COR-L47 (cell line): ENCODE measurements at places on chromosomes 16 and 17.

GRCh38 chr17:50640686-50641351 lies 6.1 kb downstream of the ABCC3 start:
- DNase-seq: no peak

DNA sequence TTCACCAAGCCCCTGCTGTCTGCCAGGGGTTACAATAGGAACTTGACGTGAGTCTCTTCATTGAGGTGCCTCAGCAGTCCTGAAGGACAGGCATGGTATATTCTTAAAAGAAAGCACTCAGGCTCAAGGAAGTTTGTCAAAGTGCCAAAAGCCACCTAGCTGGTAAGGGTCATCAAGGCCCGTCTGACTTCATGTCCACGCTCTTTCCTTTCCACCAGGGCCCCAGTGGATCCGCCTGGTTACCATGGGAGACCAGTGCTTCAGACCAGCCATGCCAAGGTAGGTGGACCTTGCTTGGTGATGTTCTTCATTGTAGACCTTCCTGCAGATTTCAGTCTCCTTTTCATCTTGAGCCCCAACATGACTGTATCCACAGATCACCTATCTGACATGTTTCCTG lies 27.6 kb upstream of the CCL1 start:
- DNase-seq: no peak

DNA sequence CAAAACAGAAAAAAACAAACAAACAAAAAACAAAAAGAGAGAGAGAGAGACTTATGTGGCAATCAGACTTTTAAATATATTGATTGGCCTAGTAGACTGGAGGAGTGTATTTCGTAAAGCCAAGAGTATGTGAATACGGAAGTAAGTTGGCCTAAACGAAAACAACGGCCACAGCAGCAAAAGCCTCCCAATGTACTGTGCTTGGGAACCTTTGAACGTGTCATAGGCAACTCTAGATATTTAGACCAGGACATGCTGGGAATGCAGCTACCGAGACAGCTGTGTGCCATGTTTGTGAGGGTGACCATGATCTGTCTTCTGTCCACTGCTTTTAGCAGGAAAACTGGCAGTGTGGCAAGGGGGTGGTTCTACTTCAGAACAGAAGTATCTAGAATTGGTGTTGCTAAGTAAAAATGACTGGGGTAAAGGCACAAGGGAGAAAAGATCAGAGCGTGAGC lies 7.4 kb downstream of the MAF start:
- DNase-seq: no peak

GRCh38 chr17:74603746-74604145 lies 11.7 kb upstream of the CD300LD start:
- no peak for DNase-seq

DNA sequence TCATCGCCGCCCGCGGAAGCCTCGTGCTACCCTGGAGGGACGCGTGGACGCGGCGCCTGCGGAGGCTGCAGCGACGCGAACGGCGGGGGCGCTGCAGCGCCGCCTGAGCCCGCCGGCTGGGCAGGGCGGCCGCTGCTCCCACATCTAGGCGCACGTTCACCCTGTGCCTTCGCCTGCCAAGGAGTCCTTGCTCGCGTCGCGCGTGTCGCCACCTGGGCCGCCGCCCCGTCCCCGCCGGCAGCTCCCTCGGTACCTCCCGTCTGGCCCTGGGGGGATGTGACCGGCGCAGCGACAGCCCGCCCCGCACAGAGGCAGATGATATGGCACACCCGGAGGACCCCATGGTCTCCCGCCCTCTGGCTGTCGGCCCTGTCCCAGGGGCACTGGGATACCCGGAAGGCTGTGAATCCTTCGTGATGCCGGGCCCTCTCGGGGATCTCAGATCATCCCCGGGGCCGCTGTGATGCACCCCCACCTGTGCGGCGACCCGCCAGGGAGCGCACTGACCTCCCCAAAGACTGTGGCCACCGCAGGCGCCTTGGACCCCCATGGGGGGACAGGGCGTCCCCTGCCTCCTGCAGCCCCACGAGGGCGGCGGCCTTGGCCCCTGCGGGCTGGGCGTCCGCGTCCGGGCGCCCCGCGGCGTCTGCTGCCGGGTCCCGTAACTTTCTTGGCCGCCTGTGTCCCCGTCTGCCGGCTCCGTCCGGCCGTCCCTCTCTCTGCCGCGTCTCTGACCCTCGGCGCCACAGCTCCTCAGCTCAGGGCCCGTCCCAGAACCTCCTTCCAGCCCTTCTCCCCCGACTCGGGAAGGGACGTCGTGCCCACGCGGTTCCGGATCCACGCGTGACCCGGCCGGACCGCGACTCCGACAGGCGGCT lies 689 bp upstream of the TBC1D24 start:
- DNase-seq: peak; percentile 30

- DNase-seq: no peak
These were observed 19.5 kb downstream of the ZNF652 start for GRCh38 chr17:49342575-49342936.

DNA sequence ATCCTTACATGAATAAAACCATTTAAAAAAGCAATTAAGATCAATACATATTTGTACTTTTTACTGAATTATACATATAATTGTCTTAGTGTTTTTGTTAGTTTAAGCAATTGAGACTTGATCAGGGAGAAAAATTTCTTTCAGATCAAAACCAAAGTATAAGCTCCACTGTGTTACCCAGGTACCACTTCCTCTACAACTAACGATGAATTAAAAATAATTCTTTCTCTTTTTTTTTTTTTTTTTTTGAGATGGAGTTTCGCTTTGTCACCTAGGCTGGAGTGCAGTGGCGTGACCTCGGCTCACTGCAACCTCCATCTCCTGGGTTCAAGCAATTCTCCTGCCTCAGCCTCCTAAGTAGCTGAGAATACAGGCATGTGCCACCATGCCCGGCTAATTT lies 6.8 kb downstream of the FBXO47 start:
- no peak for DNase-seq

DNA sequence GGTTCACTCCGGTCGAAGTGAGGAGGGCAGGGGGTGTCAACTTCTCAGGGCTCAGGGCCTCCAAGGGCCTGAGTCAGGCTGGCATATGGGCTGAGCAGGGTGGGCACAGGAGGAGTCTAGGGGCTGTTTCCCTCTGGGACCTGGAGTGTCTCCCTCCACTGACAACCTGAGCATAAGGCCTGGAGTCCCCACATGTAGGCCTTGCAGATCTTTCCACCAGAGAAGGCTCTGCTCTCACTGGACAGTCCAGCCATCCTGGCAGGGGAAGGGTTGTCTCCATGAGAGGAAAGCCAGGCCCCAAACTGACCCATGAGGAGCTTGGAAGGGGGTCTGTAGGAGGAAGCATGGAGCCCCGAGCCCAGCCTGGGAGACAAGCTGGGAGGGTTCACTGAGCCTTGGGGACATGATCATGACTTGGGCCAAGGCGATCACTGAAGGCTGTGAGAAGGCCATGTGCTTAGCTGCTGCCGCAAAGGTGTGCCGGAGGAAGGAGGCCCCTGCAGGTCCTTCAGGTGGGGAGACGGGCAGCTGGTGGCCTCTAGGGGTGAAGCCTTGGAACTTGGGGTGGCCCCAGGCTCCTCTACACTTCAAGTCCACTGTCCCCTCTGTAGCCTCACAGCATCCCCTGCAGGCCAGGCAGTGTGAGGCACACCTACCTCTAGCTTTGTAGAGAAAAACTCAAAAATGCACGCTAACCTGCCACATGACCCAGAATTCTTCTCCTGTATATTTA lies 9.9 kb downstream of the CMTM2 start:
- no peak for DNase-seq

DNA sequence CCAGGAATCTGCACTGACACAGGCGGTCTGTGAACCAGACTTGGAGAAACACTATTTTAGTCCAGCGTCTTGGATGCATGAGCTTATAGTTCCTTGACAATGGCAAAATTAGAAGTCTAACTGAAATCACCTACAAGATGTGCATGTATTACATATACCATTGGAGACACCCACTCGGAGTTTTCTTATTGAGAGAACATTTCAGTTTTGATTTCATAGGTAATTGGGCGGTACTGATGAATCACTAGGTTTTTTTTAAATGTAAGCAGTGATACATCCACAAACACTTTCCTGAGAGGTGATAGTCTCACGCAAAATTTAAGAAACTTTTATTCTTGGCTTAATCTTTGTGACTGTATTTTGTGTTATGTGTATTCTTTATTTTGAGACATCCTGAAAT lies 69.8 kb downstream of the PRKCA start:
- DNase-seq: no peak

DNA sequence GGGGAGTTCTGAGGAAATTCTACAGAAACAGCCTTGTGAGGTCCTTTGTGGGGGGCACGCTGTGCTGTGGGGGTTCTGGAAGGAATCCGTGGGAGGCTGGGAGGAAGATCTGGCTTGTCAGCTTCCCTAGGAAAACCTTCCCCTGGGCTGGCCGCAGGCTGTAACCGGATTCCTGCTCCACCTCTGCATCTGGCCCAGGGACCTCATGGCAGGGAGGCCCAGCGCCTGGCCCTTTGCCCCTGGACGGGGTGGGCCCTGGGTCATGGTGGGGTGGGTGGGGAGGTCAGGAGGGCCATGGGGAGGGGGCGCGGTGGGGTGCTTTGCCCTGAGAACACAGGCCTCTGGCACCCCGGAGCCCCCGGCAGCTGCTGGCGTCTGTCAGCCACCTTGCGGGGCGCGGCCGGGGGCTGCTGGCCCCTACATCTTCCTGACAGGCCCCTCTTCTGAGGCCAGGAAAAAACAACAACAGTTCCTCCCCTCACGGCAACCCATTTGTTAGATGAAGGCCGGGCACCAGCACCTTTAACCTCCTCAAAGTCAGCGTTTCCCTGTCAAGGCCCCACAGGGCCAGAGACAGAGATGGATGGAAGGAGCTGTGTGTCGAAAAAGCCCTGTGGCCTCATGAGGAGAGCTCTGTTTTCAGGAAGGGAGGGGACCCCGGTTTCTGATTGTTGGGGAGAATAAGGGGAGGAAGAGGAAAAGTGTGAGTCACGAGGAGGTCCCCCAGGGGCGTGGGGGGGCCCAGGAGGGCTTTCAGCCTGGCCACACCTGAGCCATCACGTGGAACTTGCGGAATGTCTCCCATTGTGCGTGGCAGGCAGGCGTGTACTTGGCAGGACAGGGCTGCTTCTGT lies 3.6 kb upstream of the MEOX1 start:
- no peak for DNase-seq

DNA sequence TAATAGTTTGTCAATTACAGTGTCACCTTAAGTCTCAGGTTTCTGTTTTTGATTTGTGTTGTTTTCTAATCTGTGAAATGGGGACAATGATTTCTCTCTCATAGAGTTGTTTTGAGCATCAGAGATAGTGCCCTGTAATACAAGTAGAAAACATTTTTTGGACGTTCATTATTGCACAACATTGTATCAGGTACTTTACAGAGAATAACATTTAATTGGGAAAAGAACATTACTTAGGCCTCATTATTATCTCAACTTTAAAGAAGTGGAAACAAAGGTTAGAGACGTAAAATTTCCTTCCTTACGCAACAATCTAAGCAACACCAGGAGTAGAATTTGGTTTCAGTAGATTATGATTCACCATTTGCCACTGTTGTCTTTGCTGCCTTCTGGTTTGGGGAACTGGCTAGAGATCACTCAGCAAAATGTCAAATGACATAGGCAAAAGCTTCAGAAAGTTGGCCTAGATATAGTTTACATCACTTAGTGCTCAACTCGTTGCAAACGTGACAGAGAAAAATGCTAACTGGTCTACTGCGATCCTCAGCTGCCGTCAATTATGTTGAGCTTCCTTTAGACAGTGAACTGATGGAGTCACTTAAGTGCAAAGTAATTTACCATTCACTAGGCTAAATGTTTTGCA lies 1026.8 kb downstream of the CDH11 start:
- no peak for DNase-seq

DNA sequence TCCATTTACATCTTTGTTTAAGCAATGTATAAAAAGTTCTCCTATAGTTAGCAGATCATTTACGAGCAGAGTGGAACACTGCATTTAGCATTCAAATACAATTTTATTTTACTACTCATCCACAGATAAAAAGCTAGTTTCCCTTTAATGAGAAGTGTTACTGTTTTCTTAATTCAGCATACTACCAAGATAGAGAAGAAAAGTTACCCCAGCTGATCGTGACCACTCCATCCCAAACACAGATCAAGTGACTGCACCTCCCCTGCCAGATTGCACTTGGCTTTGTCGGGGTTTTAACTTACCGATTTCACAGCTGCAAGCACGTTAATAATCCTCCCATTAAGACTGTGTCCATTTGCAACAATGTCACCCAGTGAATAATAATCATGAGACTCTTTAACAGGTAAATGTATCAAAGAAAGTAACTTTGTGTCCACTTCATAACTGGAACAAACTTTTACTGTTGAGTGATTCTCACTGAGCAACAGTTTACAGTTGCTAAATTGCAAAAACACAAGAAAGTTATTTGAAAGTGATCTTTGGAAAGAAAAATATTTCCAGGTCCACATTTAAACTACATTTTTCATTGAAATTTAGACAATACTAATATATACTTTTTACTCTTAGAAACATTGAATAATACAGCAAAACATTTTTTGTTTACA lies 14.4 kb downstream of the MEIOB start:
- DNase-seq: no peak

GRCh38 chr16:66266436-66267291 lies 99.8 kb upstream of the CDH5 start:
- DNase-seq: no peak
